ENCODE measurements at places on chromosomes 2 and 18.

DNA sequence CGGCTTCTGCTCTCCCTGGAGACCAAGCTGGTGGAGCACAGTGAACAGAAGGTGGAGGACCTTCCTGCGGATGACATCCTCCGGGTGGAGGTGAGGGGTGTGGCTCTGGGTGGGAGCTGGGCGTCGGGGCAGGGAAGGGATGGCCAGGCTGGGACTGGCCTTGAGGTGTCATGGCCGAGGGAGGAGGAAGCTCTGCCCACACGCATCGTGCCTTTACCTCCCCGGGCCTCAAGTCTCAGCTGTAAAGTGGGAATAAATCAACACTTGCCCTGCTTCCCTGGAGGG is 98.2 kb downstream of the DYSF start:
- DNase-seq: no peak

DNA sequence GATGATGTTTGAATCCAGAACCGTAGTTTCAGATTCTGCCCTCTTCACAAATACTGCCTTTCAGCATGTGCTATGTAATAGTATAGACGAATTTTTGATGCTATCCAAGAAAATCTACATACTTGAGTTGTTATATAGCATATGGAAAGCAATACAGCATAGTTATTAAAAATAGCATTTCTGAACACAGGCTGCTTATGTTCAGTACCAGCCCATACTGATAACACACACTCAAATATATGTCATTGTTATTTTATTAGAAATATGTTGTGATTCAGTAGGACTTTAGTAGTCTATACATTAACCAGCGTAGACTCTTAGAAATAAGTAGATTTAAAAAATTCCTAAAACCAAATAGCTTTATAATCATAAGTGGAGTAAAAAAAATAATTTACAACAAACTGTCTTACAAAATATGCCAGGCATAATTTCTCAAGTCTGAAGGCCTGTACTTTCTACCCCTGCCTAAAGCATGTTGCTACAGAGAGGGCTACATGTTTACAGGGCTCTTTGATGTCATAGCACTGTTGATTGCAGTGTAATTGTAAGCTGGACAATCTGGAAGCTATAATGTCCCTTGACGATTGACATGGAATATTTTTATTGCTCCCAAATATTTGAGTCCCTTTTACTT is 86.3 kb downstream of the ASXL3 start:
- DNase-seq: no peak

DNA sequence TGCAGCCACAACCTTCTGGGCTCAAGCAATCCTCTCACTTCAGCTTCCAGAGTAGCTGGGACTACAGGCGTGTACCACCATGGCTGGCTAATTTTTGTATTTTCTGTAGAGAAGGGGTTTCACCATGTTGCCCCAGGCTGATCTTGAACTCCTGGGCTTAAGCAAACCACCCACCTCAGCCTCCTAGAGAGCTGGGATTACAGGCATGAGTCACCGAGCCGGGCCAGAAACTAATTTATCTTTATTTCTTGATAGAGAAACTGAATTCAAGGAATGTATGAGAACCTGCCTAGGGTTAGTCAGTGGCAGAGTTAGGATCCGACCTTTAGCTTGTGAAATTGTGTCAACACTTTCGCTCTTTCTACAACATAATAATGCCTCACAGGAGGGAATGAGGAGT is 19.3 kb upstream of the ITGAV start:
- no peak for DNase-seq

GRCh38 chr2:120809151-120809550 is 73.5 kb downstream of the GLI2 start:
- DNase-seq: no peak

DNA sequence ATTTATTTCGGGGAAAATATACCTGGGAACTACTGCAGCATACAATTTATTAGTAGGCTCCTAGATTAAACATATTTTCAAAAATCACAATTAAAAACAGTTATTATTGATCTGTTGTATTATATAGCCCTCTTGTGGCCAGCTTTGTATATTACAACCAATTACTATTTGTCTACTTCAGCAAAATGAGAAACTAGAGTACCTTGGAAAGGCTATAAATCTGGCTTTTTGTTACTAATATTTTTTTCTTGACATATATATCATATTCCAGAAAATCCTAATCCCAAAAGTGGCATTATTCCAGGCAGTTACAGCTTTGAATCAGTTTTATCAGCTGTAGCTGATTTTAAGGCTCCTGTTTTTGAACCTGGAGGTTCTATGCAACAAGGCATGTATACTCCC is 101.2 kb downstream of the UBR3 start:
- no peak for DNase-seq

GRCh38 chr2:83703598-83703997 is 755.5 kb downstream of the SUCLG1 start:
- DNase-seq: no peak

DNA sequence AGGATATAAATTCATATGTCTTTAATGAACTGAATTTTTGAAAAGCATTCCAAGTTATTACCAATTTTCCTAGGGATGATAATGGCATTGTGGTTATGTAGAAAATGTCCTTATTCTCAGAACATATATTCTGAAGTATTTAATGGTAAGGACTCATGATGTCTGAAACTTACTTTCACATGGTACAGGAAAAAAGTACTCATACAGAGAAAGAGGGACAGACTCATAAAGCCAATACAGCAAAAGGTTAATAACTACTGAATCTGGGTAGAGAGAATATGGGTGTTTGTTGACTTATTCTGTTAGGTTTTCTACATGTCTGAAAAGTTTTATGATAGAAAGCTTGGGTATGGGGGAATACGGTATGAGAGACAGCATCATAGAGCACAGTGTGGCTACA is 84.3 kb upstream of the SERTAD2 start:
- DNase-seq: no peak

- DNase-seq: no peak
Measured at GRCh38 chr2:140759426-140760156, 1371.2 kb downstream of the LRP1B start.

- no peak for DNase-seq
Measured at GRCh38 chr2:27171351-27171848, 22.6 kb downstream of the TCF23 start.

DNA sequence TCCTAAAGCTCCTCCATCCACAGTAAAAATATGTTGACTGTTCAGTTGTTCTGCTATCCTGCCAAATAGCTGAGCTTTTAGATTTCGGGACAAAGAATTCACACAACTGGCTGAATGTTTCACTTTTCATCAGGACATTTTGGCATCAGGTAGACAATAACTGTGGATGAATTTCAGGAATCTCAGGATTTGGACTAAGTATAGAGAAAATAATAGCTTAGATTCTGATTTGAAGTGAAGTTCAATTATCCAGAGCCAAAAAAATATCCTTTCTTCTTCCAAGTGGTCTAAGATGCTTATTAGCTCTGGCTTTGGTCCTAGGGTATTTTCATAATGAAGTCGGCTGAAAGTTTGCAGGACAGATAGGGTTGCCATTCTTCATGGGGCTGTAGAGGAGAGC is 16.1 kb downstream of the KCNE4 start:
- no peak for DNase-seq

DNA sequence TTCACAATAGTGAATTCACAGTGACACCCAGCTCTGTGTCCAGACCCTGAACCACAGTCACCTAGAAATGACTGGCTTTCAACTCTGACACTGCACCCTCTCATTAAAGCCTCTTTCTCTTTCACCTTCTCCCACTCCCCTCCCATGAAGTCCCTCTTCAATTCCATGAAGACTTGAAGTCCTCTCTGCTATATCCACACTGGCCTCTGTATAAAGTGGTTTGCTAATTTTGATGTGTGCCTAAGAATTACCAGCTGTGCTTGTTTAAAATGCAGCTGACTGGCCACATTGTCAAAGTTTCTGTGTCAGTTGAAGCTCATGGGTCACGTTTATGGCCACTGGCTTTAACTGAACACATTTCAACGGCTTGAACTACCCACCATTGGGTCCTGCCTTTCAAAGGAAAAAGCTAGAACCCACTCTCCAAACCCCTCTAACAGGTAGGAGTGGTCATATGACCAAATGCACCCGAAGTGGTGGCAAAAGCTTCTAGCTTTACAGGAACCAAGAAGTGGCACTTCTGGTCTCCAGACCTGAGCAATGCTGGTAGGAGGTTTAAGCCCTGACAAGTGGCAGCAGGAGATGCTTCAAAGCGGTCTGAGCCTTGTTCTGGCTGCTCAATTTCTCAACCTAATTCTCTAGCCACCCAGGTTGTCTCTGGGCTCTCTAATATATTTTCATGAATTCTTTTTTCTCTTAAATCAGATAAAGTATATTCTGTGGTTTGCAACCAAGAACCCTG is 34.2 kb downstream of the B4GALT6 start:
- no peak for DNase-seq

- no peak for DNase-seq
Measured at GRCh38 chr2:120564213-120565094, 171.2 kb upstream of the GLI2 start.

- DNase-seq: no peak
Measured at GRCh38 chr2:187574969-187575750, 20.9 kb upstream of the TFPI start.

- DNase-seq: no peak
Measured at GRCh38 chr2:53583583-53583982, 184.0 kb upstream of the CHAC2 start.

DNA sequence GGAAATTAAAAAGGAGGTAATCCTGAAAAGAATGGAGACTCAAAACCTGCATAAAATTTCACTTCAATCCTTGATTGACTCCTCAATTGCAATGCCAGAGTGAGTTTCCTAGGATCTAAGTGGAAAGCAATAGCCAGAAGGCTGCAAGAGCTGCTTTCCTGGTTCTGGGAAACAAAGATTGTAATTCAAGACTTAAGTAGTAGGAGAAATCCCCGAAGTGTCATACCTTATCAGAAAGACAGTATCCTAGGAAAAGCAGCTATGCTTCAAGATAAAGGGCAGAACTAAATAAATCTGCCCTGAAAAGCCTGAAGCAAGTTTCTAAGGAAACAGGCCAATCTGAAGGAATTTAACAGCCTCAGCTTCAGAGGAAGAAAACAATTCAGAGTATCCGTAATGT is 390.2 kb downstream of the DSC3 start:
- DNase-seq: no peak

DNA sequence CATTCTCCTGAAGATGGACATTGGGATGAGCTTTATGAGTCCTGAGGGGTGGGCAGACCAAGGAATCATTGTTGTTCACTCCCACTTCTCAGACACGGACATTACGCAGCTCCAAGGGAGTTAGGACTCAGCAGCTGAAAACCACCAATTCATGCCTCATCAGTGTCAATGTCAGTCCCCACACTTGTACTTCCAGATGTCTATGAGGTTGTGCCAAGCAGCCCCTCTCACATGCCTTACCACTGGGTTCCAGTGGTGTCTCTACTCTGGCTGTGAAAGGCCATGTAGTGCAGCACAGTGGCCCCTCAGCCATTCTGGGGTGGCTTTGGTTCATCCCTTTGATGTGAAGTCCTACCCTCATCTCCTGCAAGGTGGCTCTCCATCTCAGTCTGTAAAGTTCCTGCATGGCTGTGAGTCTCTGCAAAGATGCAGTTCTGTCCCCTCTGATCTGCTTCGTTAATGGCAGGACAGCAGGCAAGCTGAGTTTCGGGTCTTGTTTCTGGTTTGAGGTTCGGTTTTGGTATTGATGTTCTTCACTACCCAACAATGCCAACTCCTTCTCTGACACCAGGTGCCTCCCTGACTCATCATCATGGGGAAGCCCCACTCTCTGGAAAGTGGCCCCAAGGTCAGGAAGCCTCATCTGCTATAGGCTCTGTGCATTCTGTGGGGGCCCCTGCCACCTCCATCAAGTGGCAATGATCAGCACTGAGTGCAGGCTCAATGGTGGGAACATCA is 14.0 kb upstream of the COL6A3 start:
- DNase-seq: peak; percentile 20

GRCh38 chr2:75260946-75261345 is 61.6 kb upstream of the TACR1 start:
- no peak for DNase-seq

DNA sequence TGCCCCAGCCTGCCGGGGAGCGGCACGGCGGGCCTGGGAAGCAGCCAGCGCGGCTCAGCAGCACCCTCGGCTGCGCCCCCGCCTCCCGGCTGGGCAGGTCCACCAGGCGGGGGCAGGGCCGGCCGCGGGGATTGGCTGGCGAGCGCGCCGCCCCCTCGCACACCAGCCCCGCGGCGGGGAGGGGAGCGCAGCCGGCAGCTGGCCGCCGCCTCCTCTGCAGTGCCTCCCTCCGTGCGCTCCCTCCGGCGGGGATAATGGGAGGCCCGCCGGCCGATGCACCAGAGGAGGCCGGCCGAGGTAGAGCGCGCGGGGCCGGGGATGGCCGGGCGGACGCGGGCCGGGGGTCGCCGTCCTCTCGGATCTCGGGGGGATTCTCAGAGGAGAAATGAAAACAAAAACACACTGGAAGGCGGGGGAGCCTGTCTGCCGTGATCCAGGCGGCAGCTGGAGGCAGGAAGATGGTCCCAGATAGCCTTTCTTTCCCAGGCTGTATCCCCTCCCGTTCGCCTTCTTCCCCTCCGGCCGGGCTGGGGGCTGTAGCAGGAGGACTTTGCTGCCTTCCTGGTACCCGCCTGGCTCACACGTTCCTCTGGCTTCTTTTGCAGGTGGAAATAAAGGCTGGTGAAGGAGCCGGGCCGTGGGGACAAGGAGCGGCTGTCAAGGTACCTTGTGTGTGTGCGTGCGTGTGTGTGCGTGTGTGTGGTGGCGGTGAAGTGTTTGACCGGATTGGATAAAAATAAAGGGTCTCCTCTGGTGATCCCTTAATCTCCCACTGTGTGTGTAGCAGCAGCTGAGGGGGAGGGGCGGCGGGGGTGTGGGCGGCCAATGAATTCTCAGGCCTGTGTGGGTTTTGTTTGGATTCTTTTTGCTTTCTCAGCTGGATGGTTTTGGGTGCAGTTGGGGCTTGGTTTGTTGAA is 18.1 kb downstream of the TET3 start:
- DNase-seq: peak; percentile 74

DNA sequence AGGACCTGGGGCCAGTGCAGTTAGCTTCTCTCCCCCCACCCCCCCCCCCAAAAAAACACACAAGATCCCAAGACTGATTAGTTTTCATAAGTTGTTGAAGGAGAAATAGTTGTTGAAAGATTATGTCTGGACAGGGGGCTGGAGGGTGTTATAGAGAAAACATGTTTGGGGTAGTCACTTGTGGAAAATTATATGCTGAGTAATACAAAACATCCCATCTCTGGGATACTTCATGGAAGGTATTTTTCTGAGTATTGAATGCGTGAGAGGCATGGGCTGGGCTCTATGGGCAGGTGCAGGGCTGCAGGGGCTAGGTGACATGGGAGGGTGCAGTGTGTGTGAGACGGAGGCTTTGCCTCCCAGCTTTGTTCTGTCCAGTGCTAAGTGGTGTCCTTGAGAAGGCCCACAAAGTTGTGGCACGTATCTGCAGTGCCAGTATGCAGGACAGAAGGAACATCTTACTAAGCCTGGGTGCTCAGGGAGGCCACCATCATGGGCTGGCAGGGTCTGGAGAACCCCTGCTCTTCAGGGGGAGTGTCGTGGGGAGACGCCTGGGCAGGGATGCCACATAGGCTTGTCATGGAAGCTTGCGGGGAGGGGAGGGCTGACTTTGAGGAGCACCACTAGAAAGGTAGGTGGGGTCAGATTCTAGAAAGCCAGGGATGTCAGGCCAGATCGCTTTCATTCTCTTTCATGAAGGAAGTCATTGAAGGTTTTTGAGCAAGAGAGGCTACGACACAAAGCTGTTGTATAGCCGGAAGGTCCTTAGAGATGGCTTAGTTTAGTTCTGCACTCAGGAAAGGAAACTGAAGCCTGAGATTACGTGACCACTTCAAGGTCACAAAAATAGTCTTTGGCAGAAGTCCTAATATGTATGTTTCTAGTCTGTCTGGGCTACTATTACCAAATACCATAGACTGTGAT is 232.0 kb downstream of the LDLRAD4 start:
- no peak for DNase-seq
